ENCODE measurements at places on chromosomes 13 and 19.
A peak's percentile ranks its signal among the peaks of the same experiment; 100 is the strongest.

- DNase-seq: no peak
These were observed 484.6 kb downstream of the TSHZ3 start for GRCh38 chr19:30864391-30865215.

DNA sequence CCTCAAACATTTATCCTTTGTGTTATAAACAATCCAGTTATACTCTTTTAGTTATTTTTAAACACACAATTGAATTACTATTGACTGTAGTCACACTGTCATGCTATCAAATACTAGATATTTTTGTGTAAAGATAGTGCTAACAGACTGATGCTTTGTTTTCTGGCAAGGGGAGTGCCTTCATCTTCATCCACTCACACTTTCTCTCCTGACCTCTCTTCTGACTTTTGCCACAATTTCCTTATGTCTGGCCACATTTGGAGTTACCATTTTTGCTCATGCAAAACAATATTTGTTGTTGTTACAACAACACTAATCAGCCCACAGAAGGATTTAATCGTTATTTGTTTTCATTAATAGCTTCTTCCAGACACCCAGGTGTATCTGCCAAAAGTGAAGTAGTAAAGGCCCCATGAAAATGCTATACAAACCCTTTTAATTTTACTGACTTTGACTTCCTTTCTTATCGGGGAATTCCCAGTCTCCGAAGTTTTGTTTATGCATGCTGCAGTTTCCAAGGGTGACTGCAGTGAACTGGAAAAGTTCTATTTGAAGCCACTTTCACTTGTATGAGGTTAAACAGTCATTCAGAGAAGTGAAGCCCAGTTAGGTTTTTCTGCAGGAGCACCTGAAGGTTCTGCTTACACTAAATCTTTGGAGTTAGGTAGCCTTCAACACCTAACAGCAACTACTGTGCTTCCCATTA lies 66.1 kb upstream of the FRY start:
- DNase-seq: peak; percentile 19

GRCh38 chr19:13063461-13064091 lies 39.1 kb downstream of the LYL1 start:
- no peak for DNase-seq

- no peak for DNase-seq
These were observed 786.7 kb downstream of the UQCRFS1 start for GRCh38 chr19:28426110-28426729.

All from NCI-H69 (cell line).